ENCODE measurements at places on chromosomes 16 and 17.

GRCh38 chr17:75565066-75565465 lies 22.5 kb upstream of the MYO15B start:
- no peak for DNase-seq

GRCh38 chr17:71828182-71828596 lies 292.6 kb upstream of the SOX9 start:
- DNase-seq, result no peak

- no peak for DNase-seq
Measured at GRCh38 chr17:62780269-62780668, 27.8 kb downstream of the MARCHF10 start.

DNA sequence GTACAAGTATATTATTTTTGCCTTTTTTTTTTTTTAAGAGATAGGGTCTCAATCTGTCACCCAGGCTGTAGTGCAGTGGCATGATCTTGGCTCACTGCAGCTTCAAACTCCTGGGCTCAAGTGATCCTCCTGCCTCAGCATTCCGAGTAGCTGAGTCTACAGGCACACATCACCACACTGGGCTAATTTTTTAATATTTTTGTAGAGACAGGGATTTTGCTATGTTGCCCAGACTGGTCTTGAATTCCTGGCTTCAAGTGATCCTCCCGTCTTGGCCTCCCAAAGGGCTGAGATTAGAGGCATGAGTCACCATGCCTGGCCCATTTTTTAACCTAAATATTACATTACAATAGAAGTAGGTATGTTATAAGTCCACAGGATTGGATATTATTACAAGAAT lies 3.2 kb downstream of the TERB1 start:
- no peak for DNase-seq

DNA sequence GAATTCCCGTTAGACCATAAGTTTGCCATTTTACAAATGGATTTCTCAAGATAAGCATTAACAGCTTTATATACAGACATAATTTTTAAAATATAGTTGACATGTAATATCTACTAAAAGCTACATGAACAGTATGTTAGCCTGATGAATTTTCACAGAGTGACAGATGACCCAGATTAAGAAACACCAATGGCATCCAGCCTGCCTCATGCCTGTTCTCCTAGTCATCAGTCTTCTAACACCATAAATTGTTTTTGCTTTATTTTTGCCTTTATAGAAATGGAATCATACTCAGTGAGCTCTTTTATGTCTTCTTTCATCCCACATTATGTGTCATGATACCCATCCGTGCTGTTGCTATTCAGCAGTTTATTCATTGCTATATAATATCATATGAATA lies 80.0 kb downstream of the ATF7IP2 start:
- no peak for DNase-seq

- DNase-seq, result no peak
Measured at GRCh38 chr16:9270424-9270823, 179.0 kb downstream of the HAPSTR1 start.

GRCh38 chr16:53517851-53518250 lies 14.8 kb upstream of the AKTIP start:
- DNase-seq, result no peak

- no peak for DNase-seq
Measured at GRCh38 chr17:17669580-17670235, 11.6 kb upstream of the RAI1 start.

DNA sequence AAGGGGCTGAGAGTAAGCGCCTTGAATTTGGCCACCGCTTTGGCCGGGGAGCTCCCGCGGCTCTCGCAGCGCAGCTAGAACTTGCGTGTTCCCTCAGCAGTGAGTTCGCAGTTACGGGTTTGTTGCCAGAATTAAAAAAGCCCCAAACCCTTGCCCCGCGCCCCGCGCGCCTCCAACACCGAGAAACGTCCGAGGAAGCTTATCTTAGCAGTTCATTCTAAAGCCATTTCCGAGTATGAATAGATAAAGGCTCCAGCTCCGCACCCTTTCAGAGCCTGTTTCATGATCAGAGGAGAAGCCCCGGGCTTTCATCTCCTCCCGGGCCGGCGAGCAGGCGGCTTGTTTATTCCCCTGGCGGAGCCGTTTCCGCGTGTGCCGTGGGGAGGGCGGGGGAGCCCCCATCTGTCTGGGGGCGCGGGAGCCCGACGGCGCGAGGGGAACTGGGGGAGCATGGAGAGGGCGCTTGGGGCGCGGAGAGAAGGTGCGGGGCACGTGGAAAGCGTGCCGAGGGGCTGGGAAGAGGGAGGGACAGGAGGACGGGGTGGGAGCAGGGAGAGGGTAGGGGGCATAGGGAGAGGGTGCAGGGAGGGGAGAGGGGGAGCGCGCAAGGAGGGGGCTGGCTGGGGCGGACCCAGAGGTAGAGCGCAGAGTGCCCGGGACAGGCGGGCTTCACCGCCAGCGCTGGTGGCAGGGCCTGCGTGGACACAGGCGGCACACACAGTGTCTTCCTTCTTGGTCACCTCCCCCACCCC lies 9.9 kb downstream of the TBX4 start:
- DNase-seq, result no peak

- no peak for DNase-seq
Measured at GRCh38 chr16:66326991-66327513, 39.4 kb upstream of the CDH5 start.

GRCh38 chr17:68512960-68513474 lies 787 bp downstream of the PRKAR1A start:
- DNase-seq, result no peak

GRCh38 chr17:227078-227945 lies 45.9 kb upstream of the DOC2B start:
- DNase-seq, result no peak

GRCh38 chr16:51982715-51983680 lies 563.9 kb downstream of the TOX3 start:
- peak; percentile 12 for DNase-seq
